Activated CD4-positive, alpha-beta T cell treated with anti-CD3 and anti-CD28 coated beads, Interleukin-2, amount 10 ng/mL, durations not matched to agents 7 days and 5 days (primary cell): ENCODE measurements at places on chromosomes 4 and X. TPM values are rescaled to one million over a fixed set of nuclear protein-coding genes. Genes with fewer than 3 reads are reported as not detected.

GRCh38 chrX:112066813-112067212, 15.8 kb downstream of the TRPC5 start:
- no peaks in the 10 kb centered on the region for H3K27me3 ChIP-seq
- H3K27ac ChIP-seq: no peak overlapping the region
- H3K4me3 ChIP-seq: no peak overlapping the region
- H3K36me3 ChIP-seq: no peaks in the 10 kb centered on the region

Gene PABPC1L2A
- not detected for total RNA-seq

Gene GPR50
- total RNA-seq: not detected

- H3K27me3 ChIP-seq: no peaks in the 10 kb centered on the region
- H3K4me1 ChIP-seq: no peaks in the 10 kb centered on the region
- H3K4me3 ChIP-seq: no peak overlapping the region
- DNase-seq: no peak
- no peaks in the 10 kb centered on the region for H3K36me3 ChIP-seq
These were observed 204.1 kb upstream of the NEIL3 start for GRCh38 chr4:177105536-177105935.

- H3K4me3 ChIP-seq: no peak overlapping the region
- DNase-seq: no peak
- no peaks in the 10 kb centered on the region for H3K27me3 ChIP-seq
- no peak overlapping the region for H3K27ac ChIP-seq
- no peaks in the 10 kb centered on the region for H3K4me1 ChIP-seq
- H3K36me3 ChIP-seq: no peaks in the 10 kb centered on the region
These were observed 346.2 kb downstream of the MAPK10 start for GRCh38 chr4:86013621-86014020.
